ENCODE measurements at places on chromosomes 7 and 10.

- DNase-seq: no peak
Measured at GRCh38 chr7:121639705-121640104, 233.3 kb upstream of the PTPRZ1 start.

- no peak for DNase-seq
Measured at GRCh38 chr7:21618706-21619105, 75.9 kb downstream of the DNAH11 start.

DNA sequence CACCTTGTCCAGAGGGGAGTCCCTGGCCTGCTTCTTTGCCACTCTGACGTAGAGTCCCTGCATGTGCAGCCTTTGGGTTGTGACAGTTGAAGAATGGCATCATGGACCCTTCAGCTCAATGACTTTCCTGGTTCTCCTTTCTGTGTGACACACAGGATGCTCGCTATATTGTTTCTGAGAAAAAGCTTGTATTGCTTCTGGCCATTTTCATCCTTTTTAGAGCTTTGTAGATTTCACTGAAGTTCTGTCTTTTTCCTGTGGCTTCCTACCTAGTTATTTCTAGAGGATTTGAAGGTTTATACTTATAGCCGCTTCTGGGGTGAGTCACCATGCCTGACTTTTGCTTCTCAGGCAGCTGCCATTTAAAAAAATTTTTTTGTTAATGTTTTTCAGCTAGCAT, 27.0 kb downstream of the SND1 start:
- no peak for DNase-seq

DNA sequence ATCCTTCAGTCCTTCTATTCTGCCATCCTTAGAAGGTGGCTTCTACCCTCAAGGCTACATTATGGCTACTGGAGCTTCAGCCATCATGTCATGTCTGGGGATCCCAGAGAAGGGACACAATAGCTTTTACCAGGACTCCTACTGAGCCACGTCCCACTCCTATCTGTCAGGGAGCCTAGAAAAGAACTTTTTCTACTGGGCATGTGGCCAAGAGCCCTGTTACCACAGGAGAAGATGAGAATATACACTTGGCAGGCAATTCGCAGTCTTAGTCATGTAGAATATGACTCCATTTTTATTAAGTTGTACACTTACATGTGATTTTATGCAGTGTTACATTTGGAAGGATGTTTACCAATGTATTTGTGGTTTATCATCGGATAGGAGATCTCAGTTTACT, 64.6 kb upstream of the KCNMA1 start:
- DNase-seq: no peak

DNA sequence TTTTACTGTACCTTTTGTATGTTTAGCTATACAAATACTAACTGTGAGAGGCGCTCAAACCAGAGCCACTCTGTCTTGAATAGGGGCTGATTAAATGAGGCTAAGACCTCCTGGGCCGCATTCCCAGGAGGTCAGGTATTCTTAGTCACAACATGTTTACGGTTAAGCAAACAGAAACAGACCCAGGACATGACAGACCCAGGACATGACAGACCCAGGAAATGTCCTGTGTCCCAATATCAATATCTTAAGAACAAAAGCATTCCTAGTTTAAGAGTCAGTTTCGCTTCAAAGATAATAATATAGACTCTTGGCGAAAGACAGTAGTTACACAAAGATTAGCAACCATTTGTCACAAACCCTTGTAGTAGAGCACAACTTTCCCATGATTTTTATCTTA, 304.5 kb downstream of the CCSER2 start:
- no peak for DNase-seq

Measured in stimulated activated CD8-positive, alpha-beta memory T cell treated with anti-CD3 and anti-CD28 coated beads, Interleukin-7, amount 100 ng/mL, for 48 hours (primary cell).